ENCODE measurements at places on chromosomes 1 and 21. TPM values are rescaled to one million over a fixed set of nuclear protein-coding genes. Genes with fewer than 3 reads are reported as not detected.

- DNase-seq = no peak
Observed at GRCh38 chr1:228097333-228098081, 5.6 kb downstream of the C1orf35 start.

GRCh38 chr21:37623689-37624088, 257.1 kb downstream of the DYRK1A start:
- no peak for DNase-seq

C1orf105 gene
- 39.8 TPM for total RNA-seq

ADGRL2 gene
- total RNA-seq = 49.7 TPM

NFASC gene
- total RNA-seq = 8.5 TPM

- DNase-seq = peak; percentile 79
Observed at GRCh38 chr1:111725192-111725591, 14.0 kb downstream of the INKA2 start.

DNA sequence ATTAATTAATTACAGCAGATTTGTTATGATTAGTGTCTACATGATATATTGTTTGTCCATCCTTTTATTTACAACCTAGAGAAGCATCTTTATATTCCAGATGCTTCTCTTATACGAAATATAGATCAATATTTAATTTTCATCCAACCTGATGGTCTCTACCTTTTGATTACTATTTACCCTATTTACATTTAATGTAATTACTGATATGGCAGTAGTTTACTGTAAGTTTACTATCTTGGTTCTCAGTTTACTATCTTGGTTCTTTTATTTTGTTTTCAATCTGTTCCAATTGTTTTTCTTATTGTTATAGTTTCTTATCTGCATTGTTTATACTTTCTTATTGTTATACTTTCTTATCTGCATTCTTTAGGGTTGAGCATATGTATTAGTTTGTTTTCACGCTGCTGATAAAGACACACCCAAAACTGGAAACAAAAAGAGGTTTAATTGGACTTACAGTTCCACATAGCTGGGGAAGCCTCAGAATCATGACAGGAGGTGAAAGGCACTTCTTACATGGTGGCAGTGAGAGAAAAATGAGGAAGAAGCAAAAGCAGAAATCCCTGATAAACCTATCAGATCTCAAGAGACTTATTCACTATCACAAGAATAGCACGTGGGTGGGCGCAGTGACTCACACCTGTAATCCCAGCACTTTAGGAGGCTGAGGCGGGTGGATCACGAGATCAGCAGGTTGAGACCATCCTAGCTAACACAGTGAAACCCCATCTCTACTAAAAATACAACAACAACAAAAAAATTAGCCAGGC, 28.9 kb downstream of the FAF1 start:
- no peak for DNase-seq

GRCh38 chr1:29081201-29081600, 42.5 kb downstream of the TMEM200B start:
- no peak for DNase-seq

NEGR1 gene
- total RNA-seq = 5.7 TPM

S100A7A gene
- not detected for total RNA-seq

DNA sequence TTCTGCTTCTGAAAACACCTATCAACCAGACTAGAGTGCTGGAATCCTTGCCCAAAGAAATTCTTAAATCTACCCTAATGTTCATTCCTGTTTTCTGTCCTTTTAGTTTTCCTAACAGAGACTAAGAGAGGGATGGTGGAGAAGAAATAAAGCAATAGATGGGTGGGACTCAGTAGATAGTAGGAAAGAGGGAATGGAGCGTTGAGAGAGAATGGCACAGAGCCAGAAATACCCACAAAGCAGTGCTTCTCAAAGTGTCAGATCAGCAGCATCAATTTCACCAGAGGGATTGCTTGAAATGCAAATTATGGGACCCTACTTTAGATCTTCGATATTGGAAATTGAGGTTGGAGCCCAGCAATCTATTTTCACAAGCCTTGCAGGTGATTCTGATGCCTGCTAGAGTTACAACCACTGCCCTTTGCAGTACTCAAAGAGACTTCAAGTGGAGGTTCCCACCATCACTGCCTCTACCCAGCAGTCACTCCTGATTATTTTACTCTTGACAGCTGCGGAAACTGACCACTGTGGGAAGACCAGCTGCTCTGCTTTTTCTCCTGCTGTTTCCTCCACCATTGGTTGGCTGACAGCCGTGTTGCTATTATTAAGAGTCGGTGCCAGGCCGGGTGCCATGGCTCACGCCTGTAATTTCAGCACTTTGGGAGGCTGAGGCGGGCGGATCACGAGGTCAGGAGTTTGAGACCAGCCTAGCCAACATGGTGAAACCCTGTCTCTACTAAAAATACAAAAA, 11.4 kb upstream of the PRPF3 start:
- no peak for DNase-seq

GRCh38 chr1:234656944-234657654, 47.1 kb upstream of the IRF2BP2 start:
- no peak for DNase-seq

DNA sequence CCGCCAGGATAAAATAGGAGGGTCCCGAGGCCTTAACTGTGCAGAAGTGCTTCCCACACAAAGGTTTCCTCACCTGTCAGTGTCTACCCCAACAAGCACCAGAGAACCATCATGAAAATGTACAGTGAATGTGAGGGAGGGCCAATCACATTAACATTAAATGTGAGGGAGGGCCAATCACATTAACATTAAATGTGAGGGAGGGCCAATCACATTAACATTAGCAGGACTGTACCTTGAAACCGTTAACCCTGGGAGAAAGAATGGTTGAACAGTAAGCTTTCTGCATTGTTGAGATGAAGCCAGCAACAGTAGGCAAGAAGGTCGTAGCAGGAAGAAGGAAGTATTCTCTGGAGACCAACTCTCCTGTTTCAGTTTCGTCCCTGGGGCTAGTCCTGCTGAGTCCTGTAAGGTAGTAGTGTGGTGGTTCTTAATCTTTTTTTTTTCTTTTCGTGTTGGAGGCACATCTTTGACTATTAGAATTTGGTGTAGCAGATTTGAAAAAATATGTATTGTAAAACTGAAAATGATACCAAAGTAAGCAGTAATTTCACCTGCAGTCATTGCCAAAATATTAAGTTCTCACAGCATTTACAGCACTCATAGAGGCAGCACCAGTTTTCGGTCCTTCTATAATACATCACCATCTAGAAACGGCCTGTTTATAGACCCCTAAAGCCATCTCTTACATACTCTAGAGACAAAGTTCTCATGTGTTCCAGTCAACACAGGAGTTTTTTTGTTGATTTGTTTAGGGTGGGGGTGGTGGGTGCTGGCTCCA, 98.6 kb upstream of the PPP2R5A start:
- DNase-seq = no peak

GRCh38 chr1:82589588-82589987, 788.9 kb downstream of the ADGRL2 start:
- no peak for DNase-seq

DNA sequence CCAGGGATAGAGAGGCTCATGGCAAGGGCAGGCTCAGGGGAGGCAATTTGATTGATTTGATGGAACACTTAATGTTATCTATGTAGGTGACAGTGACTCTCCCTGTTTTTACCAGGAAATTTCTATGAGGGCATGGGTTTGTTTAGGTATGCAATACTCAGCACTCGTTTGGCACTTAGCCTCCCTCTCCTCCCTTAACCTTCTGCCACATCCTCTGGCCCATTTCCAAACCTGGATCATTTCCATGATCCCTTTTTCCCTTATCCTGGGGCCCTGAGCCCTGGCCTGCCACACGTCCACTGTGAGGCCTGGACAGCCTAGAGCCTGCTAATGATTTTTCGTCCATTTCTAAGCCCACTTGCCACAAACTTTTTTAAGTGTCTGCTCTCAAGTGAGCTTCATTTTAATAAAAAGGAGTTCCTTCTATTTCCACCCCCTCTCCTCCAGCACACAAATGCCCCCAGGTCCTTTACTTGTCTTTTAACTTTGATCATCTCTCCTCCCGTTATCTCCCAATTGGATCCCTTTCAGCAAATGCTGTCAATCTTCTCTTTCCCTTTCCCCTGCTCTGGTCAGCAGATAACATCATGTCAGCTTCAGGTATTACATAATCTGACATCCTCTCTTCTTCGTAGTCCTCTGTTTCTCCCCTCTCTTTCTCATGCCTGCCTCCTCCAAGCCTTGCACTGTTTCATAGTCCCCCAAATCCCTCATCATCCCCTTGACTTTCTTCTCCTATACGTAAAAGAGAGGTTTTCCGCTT, 37.8 kb upstream of the GADD45A start:
- DNase-seq = no peak

REN gene
- not detected for total RNA-seq

- DNase-seq = no peak
Observed at GRCh38 chr21:22374218-22374969, 1376.2 kb downstream of the NCAM2 start.

DNA sequence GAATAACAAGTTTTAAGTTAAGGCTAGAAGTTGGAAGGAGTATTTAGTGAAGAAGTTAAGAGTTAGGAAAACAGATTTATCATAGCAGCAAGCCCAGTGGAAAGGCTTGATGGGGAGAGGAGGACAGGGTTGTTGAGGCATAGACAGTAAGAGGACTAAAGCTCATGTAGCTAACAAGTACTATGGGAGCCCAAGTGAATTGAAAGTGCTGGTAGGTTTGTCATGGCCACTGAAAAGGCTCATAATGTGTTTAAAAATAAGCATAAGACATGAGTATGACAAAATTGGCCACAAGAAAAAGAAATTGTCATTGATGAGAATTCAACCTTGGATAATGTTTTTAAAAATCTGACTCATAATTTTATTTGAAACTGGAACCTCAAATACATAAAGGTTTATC, 49.2 kb upstream of the CRB1 start:
- DNase-seq = no peak

BRDT gene
- total RNA-seq = not detected

CELA3A gene
- total RNA-seq = not detected

- no peak for DNase-seq
Observed at GRCh38 chr1:226370144-226370923, 37.6 kb downstream of the PARP1 start.

USH2A gene
- 1.7 TPM for total RNA-seq

DNA sequence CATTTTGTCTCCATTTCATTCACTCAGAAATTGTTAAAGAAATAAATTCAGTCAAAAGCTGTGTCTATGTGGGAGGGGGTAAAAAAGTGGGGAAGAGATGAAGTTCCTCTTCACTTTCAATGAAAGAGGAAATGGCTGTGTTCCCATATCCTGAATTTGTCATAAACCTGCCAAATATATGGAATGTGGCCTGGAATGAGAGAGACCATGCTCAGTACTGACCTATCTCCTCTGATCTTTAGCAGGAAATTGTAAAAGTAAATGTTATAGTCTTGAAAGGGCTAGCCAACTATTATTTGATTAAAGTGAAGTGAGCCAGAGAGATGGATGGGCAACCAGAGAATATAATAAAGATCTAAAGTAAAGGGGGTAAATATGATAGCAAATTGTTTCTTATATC, 130.3 kb upstream of the C21orf91 start:
- DNase-seq = no peak

GRCh38 chr21:40208948-40209345, 341.7 kb downstream of the PCP4 start:
- no peak for DNase-seq

- no peak for DNase-seq
Observed at GRCh38 chr1:165117482-165117881, 239.0 kb downstream of the LMX1A start.

GRCh38 chr1:113027007-113027406, 46.0 kb upstream of the LRIG2 start:
- no peak for DNase-seq

DNA sequence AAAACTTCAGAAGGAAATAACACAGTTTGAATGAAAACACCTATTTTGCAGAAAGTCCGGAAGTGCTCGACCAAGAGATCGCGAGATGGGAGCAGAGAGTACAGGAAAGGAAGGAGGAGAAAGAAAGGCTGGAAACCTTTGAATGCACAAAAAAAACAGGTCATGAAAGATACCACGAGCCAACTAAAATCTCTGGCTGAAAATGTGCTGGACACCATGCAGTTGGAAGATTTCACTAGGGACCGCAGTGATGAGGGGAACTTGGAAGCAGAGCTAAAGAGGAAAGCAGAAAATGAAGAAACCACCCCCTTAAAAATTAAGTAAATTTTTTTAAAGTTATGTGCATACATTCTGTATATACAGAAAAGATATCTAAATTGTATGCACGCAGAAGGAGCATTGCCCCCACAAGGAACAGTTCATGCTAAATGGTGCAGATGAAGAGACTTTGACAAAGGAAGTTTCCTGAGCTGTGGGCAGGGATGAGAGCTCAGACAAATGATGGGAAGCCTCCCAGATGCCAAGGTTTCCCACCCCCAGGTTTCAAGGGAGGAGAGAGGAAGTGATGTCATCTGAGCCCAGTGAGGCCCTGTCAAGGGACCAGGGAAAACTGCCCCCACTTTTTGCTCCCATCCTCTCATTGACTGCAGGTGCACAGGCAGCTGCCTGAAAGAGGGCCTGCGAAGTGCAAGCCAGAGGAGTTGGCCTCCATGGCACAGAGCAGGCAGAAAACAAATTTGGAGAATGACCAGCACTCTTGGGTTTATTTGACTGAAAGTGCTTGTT, 52.5 kb downstream of the ETS2 start:
- DNase-seq = no peak

- DNase-seq = no peak
Observed at GRCh38 chr21:28991861-28992525, 684 bp downstream of the LTN1 start.

- DNase-seq = no peak
Observed at GRCh38 chr1:21175324-21175669, 1.4 kb downstream of the EIF4G3 start.

- no peak for DNase-seq
Observed at GRCh38 chr1:168470901-168471431, 72.8 kb downstream of the XCL2 start.

- no peak for DNase-seq
Observed at GRCh38 chr1:91828583-91829281, 57.2 kb downstream of the TGFBR3 start.

DNA sequence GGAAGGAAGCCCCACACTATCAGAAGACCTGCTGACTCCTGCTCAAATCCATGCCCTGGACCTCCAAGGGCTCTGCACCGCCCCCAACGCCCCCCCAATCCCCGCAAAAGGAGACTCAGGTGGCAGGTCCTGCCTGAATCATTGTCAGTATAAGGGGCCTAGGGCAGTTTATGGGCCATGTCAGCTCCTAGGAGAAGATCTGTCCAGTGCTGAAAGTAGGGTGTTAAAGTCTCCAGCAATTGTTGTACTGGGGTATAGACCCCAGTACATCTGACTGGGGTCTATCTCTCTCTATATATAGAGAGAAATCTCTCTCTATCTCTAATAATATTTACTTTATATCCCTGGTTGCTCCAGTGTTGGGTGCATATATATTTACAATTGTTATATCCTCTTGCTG, 12.1 kb upstream of the OLIG2 start:
- DNase-seq = no peak

NR1I3 gene
- total RNA-seq = not detected

GRCh38 chr1:110309767-110310166, 29.4 kb upstream of the RBM15 start:
- DNase-seq = no peak

GRCh38 chr1:227330279-227331076, 12.2 kb upstream of the CDC42BPA start:
- DNase-seq = no peak

GRCh38 chr1:31784356-31785019, 20.3 kb upstream of the ADGRB2 start:
- no peak for DNase-seq

Data from heart left ventricle (tissue), 16 donors.